ENCODE measurements at places on chromosomes 2 and 18.

DNA sequence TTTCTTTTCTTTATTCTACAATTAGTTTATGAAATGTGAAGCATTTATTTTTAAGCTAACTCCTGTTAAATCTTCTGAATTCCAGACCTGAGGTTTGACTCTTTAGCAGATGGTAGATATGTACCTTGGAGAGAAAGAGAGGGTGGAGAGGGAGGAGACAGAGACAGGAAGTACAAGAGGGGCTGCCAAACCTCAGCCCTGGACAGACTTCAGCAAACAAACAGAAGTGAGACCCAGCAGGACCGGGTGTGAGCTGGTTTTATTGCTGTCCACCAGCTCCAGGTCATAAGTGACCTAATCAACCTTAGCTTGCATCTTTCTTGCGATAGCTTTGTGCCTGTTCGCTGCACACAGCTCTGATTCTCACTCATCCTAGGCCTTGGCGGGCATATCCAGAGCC, 168.6 kb downstream of the CNTNAP5 start:
- no peak for DNase-seq

- no peak for DNase-seq
Observed at GRCh38 chr2:46257476-46257875, 39.7 kb upstream of the EPAS1 start.

GRCh38 chr2:161063157-161063945, 96.9 kb upstream of the TANK start:
- DNase-seq = no peak

DNA sequence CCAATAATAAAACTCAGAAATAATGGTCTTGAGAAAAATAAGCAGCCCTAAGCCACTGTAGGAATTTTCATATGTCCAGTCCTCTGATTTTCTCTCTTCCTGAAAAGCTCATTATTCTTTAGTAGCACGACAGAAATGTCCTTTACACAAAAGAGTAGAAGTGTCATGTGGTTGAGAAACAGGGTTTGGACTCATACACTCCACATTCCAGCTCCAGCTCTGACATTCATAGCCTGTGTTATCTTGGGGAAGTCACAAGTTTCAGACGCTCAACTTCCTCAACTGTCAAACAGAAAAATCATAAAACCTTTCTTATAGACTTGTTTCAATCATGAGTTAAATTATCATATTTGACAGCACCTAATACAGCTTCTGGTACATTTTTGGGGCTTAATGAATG, 511.5 kb downstream of the TNS1 start:
- no peak for DNase-seq

GRCh38 chr2:189260361-189260814, 80.8 kb upstream of the COL5A2 start:
- no peak for DNase-seq

DNA sequence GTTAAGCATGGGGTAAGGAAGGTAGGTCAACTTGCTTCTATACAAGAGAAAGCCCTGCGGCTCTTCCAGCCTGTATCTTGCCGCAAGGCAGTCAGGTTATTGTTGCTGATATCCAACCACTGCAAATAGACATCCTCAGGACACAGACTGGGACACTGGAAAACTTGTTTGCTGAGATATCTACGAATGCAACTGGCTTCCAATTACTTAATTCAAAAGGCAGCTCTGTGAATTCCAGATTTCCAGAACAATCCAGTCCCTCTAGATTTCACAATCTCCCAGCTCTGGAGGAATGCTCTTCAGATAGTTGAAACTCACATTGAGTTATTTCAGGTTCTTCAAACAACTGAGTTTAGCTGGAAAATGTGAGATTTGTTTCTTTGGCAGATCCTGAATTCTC, 34.6 kb upstream of the SP9 start:
- DNase-seq = no peak

GRCh38 chr2:55949613-55950012, 26.0 kb upstream of the EFEMP1 start:
- DNase-seq = no peak

GRCh38 chr2:239664216-239664810, 263.5 kb upstream of the HDAC4 start:
- DNase-seq = no peak

DNA sequence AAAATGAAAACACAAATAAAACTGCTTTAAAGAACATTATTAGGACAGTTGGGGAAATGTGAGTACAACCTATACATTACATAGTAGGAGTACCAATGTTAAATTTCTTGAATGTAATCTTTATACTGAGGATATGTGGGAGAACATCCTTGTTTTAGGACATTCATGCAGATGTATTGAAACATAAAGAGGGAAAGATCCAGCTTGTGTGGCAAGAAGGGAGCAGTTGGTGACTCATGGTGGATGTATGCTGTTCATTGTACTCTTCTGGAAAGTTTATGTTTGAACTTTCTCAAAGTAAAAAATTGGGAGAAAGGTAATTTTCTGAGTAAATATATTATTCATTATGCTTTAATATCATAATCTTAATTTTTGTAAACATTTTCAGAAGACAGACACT, 132.1 kb upstream of the DLGAP1 start:
- no peak for DNase-seq

DNA sequence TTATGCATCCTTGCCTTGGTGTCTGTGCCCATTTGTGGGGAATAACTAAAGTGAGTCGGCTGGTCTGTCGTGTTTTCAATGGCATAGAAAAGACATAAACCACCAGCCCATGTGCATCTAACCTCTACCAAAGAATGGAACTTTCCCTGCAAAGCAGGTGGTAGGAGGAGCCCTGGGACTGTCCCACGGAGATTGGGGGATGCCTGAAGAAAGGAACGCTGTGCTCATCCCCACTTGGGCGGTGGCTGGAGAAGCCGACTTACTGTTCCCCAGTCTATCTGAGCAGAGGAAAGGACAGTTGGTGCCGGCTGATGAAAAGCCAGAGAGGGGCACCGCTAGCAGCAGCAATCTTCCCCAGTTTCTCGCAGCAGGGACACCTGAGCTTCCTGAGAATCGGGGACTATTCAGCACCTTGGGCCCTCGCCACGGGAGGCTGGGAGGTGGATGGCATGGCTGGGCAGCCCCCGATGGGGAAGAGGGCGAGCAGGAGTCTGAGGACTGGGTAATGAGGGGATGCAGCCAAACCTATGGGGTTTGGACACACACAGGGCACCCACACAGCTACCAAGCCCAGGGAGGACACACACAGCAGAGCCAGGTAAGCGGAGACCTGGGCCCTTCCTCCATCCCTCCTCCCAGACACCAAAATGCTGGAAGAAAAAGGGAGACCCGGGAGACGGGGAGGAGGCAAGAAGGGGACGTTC, 53.7 kb upstream of the AGAP1 start:
- DNase-seq = no peak

DNA sequence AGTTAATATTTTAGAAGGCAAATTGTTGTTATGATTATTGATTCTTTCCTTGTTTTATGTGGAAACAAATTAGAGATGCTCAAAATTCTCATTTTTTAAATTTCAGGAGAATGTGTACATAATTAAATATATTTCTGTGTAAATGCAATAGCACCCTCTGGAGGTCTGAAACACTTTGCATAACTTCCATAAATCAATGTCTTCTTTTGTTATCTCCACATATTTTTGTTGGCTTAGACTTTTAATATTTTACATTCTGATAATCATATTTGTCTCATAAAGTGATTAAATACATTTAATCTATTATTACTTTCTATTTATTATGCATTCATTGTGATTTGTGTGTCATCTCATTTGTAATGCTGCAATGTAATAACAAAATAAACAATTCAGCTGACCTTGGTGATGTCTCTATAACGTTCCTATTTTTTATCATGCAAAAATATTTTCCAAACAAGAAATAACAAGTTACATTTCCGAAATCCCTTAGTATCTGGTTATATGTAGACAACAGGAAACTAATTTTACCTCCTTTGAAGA, 201.8 kb upstream of the GALNT5 start:
- DNase-seq = no peak

DNA sequence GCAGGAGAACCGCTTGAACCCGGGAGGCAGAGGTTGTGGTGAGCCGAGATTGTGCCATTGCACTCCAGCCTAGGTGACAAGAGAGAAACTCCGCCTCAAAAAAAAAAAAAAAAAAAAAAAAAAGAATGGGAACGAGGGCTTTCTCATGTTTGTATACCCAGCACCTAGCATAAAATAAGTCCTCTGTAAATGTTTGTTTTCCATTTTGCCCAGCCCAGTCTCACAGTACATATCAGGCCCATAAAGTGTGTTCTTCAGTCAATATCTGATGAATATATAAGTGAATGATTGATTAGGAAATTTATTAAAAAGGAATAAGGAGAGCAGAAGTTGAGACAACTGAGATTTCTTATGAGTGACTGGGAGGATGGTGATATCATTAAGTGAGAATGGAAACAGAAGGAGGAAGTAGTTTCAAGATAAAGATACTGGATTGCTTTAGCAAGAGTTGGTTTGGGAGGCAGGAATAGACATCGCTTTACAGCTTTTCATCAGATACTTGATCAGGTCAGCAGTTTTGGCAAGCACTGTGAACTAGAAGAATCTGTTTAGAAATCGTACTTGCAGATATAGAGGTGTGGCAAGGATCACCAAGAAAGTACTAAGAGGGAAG, 327.5 kb downstream of the KIAA1328 start:
- no peak for DNase-seq

DNA sequence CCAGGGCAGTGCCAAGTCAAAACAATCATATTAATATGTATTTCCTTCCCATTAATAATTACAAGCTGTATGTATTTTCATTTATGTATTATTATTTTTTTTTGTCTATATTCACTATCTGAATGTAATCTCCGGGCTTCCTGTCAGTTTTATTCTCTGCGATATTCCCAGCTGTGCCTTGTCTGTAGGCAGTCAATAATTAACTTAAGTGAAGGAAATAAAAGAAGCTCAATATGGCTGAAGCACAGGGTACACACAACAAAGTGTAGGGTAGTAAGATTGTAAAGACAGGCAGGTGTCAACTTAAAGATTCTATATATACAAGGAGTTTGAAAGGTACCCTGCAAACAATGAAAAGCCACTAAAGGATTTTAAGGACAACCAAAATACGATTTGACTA, 122.9 kb downstream of the ROCK1 start:
- no peak for DNase-seq

DNA sequence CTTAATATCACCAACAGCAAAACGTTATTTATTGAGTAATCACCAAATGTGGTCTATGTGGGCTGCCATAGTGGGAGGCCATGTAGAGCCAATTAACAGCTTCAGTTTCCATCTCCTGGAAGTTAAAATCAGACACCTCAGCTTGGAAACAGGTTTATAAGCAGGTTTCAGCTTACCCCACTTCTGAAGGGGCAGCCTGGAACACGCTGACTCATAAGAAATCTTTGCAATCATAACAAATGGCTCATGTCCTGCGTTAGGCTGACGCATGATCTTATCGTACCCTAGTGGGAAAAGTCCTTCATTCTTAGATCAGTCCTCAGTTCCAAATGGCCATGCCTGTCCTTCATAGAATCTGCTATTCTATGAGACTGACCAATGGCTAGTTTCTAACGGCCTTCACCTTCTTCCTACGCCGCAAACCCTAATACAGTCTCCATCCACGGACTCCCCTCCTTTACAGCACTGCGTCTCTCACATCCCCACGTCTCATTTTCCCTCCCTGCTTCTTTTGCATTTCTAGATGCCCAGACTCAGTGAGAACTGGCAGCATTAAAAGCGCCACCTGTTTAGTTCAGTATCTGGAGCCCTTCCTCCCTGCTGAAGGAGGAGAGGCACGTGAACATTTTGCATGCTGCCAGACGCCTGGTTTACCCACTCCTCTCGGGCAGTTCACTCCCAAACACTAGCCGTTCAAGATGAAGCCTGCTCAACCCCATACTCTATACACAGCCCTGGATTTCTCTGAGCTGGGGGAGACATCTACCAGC, 24.2 kb upstream of the BZW1 start:
- peak; percentile 11 for DNase-seq

- no peak for DNase-seq
Observed at GRCh38 chr2:96251721-96252292, 14.0 kb downstream of the TMEM127 start.

DNA sequence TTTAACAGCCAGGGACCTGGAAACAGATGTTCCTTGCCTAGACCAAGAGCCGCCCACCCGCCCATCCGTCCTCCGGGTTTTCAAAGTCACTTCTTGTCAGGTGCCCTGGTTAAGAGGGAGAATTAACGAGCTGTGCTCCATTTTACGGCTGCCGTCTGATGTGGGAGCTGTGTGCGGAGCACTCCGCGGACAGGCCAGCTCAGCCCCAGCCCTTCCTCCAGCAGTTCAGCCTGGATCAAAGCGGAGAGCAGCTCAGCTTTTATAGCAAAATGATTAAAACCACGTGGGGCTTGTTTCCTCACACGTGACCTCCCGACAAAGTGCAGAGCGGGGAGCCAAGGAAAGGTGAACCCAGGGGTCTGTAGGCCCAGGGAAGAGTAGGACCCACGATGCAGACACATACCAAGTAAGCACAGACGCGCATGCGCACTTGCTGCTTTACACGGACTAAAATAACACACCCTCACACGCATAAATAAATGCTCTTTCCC, 46.1 kb upstream of the PKDCC start:
- no peak for DNase-seq

GRCh38 chr2:6676241-6676640, 189.5 kb downstream of the CMPK2 start:
- DNase-seq = no peak

GRCh38 chr2:8132351-8132831, 549.5 kb upstream of the ID2 start:
- no peak for DNase-seq

DNA sequence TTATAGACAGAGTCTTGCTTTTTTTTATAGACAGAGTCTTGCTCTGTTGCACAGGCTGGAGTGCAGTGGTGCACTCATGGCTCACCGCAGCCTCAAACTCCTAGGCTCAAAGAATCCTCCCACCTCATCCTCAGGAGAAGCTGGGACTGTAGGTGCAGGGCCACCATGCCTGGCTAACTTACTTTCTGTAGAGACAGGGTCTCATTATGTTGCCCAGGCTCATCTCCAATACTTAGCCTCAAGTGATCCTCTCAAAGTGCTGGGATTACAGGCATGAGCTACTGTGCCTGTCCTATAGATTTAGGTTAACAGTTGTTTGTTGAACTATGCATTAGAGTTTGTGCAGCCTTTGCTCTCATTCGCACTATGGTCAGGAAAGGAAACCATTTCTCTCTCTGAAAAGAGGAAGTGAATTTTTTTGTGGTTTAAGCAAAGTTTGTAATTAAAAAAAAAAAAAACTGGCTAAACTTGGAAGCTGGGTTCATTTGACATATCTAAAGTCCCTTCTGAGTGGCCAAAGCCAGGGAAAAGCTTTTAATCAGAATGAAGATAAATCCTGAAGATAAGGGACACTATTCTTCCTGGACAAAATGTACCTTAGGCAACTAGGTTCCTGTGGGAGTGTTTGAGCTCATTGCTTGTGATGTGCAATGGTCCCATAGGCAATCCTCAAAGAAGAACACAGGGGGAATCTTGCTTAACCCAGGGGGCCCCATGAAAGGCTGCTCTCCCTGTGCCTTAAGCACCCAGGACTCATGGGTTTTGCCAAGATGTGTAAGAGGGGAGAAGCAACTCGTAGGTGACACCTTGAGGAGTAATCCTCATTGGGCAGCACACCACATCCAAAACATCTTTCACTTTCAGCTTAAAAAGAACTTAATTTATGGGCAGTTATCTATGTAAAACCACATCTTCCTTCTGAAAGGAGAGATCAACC, 201.7 kb downstream of the MREG start:
- peak; percentile 54 for DNase-seq
